HuH-7.5 (cell line): ENCODE measurements at places on chromosomes 4 and X.

GRCh38 chr4:139647184-139647583 lies 18.4 kb upstream of the MGST2 start:
- no peak for DNase-seq

DNA sequence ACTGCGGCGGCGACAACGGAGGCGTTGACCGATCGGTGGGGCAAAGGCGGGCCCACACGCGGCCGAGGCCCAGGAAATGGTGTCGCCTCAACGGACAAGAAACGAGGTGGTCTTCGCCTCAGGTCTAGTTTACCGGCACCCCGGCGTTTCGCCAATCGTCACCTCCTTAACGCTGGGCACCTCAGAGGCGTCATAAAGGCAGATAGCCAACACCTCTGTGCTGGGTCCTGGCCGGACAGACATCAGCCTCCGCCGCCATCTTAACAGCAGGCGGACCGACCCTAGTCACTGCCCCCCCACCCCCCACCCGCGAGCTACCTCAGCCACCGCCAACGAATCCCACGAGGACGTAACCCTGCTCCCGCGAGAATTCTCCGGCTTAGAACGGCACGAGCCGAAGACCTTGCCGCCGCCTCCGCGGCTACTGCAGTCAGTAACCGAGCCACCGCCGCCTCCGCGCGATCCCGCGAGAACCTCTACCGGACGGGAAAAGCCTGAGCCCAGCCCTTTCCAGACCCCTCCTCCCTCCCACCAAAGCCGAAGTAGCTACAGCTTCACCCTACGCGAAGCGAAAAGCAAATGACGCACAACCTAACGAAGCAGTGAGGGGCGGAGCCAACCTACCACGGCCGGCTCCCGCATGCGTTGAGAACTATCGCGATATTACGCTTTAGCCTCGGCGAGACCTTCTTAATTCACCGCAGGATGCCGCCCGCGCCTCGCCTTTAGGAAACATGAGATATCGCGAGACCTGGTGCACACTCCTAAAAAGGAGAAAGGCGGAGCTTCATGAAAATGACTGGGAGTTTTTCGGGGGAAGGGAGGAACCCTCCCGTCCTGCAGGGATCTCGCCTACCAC lies 2.7 kb downstream of the HUWE1 start:
- peak; percentile 63 for DNase-seq

DNA sequence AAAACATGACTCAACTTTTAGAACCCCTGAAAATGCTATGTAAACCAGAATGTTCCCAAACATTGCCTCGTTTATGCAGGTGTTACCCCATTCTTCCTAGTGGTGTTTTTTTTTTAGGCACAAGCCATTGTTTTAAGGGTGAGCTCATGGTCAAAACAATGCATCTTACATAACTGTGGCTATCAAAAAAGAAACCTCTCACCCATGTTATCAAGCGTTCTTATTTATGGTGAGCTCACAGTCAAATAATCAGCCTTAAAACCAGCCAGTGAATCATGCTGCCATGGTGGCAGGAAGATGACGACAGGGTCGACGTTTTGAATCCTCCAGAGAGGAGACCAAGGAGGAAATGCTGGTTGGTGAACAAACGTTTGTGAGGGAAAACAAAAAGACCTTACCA lies 195.2 kb downstream of the KDR start:
- DNase-seq: no peak

GRCh38 chr4:101981756-101982155 lies 191.2 kb downstream of the BANK1 start:
- DNase-seq: no peak
